ENCODE measurements at places on chromosomes 6 and 20.

GRCh38 chr20:61918548-61918947 lies 147.1 kb downstream of the TAF4 start:
- no peak for DNase-seq

DNA sequence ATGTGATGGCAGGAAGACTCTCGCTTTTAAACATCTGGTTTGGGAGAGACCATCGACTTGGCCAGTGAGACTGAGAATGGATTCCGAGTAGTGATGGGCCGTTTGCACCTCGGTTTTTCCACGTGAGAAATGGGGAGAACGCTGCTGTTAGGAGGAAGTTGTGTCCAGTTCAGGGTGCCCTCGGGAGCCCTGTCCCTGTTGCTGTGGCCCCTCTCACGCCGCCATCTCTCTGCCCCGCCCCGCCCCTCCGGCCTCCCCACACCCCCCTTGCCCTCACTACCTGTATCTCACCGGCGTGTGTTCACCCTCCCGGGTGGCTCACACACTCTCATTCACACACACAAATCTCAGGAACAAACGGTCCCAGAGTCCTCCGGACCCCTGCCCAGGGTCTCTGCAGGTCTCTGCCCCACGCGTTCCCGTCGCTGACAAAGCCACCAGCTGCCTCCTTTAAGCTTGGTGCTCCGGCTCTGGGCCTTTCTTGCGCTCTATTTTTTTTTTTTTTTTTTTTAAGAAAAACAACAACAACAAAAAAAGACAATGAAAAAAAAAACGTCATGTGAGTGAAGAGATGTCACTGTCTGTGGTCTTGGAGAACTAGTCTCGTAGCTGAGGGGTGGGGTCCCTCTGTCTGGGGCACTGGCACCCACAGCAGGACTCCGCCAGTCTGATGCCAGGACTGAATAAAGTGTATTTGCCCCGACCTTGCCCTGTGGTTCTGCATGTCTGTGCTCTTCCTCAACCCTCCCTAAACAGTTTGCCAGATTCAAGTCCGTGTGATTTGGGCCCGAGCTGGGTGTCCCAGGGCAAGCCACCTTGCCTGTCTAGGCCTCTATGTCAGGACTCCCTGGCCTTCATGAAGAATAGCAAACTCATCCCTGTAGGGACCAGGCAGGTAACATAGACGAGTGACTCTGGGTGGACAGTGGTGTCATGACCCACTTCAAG lies 2.9 kb downstream of the SOX12 start:
- no peak for DNase-seq

- DNase-seq, result no peak
Measured at GRCh38 chr6:167513778-167514177, 188.9 kb downstream of the TTLL2 start.

GRCh38 chr6:4316867-4317400 lies 181.6 kb upstream of the ECI2 start:
- DNase-seq, result no peak

DNA sequence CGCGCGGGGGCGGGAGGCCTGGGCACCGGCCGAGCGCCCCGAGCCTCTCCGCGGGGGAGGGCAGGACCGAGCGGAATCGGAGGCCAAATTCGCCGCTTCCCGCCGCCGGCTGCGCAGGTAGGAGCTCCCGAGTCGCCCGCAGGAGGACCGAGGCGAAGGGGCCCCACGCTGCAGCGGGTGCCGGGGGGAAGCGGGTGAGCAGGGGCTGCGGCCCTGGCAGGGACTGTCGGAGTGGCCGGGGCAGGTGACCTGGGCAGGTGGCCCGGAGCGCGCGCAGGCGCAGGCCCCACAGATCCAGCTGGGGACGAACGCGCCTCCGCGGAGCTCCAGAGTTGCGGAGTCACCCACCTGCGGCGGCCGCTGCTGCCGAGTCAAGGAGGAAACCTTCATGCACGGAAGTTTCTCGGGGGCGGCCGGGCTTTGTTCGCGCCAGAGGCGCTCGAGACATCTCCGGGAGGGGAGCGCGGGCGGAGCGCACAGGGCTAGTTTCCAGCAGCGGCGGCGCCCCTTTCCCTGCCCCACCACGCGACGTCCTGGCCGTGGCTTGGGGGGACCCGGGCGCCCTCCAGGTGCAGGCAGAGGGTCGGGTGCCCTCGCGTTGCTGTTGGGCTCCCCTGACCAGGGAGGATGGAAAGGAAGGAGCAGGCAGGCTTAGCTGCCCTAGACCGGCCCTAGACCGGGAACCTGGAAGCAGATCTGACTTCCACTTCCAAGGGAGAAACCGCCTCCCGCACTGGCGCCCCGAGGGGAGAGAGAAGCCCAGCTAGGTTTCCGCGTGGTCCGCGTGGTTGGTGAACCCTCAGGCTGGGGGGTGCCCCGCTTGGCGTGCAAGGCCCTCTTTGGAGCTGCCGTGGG lies 590 bp downstream of the SLCO4A1 start:
- peak; percentile 43 for DNase-seq

GRCh38 chr6:18997375-18997826 lies 610.3 kb downstream of the RNF144B start:
- no peak for DNase-seq

DNA sequence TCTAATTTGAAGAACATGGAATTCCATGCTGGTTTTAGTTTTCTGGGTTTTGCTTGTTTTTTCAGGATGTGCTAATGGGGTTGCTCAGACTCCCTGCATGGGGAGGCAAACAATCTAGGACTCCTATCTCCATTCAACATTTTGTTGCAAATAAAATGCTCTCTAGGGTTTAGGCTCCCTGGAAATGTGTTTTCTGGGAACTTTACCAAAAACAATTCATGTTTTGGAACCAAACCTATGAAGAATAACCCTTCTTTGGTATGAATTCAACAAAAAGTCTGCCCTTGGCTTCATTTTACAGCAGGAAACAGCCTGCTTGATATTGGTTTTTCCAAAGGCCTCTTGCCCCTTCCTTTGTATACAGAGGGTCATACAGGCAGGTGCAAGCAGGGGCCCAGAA lies 217.7 kb downstream of the FOXA2 start:
- no peak for DNase-seq

- DNase-seq, result no peak
Measured at GRCh38 chr6:87164506-87164905, 9.1 kb downstream of the ZNF292 start.

GRCh38 chr6:163446549-163446948 lies 32.0 kb downstream of the QKI start:
- no peak for DNase-seq

DNA sequence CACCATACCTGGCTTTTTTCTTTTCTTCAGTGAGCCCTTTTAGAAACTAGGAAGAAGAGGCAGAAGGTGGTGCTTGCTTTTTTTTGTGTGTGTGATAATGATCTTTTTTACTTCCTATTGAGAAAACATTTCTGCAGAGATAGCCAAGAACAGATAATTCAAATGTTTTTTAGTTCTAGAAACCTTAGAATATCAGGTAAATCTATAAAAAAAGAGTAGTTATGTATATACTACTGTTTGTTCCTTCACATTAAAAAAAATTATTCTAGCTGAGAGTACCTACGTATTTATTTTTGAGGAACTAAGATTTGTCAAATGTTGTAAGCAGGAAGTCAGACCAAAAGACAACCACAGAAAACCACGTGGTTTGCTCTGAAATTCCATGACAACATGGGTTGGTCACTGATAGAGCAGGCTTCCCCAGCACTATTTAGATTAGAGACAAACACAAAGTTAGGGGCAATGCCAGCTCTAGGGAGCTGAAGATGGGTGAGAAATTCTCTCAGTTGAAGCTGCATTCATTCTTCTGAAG lies 12.8 kb downstream of the STK4 start:
- peak; percentile 56 for DNase-seq

GRCh38 chr6:30135147-30135546 lies 793 bp upstream of the TRIM40 start:
- no peak for DNase-seq

GRCh38 chr6:44468835-44469234 lies 81.3 kb downstream of the CDC5L start:
- DNase-seq, result no peak

DNA sequence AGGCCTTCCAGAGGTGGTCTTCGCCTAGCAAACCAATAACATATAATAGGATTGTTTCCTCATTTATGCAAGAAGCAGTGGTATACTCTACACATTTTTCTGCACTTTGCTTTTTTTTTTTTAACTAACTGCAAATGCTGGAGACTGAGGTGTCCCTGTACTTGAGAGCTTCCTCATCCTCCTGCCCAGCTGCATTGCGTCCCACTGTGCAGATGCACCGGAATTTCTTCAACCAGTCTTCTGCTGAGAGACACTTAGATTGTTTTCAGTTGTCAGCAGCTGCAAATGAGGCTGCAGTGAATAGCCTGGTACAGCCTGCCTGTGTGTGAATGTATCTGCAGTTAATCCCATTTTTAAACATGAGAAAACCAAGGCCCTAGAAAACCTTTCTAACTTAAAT lies 11.5 kb downstream of the FGD2 start:
- no peak for DNase-seq

DNA sequence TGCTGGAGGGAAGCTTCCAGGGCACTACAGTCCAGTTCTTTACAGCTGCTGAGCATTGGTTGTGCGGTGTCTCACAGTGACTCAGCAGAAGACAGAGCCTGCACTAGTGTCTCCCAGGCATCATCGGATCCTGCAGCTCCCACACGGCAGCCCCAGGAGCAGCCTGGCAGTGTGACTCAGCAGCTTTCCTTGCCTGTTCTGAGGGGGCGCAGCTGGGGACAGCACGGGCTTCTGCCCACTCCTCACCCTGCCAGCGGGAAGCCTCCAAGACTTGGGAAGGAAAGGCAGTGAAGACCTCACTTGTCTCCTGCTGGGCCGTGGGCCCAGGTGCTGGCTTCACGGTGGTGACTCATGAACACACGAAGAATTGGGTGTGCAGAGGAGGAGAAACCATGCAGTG lies 165.4 kb downstream of the SYNDIG1 start:
- no peak for DNase-seq

DNA sequence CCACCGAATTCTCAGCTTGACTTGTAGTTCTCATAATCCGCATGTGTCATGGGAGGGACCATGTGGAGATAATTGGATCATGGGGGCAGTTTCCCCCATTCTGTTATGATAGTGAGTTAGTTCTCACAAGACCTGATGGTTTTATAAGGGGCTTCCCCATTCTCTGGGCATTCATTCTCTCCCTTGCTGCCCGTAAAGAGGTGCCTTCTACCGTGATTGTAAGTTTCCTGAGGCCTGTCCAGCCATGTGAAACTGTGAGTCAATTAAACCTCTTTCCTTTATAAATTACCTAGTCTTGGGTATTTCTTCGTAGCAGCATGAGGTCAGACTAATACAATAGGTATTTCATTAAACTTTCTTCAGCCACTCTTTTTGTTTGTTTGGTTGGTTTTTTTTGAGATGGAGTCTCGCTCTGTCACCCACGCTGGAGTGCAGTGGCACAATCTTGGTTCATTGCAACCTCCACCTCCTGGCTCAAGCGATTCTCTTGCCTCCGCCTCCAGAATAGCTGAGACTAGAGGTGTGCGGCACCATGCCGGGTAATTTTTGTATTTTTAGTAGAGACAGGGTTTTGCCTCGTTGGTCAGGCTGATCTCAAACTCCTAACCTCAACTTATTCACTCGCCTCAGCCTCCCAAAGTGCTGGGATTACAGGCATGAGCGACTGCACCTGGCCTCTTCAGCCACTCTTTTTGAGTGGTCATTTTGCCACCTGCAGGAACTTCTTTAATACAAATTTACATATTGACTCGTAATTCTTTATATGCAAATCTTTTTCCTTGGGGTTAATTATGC lies 36.3 kb downstream of the GSTA2 start:
- DNase-seq, result no peak

DNA sequence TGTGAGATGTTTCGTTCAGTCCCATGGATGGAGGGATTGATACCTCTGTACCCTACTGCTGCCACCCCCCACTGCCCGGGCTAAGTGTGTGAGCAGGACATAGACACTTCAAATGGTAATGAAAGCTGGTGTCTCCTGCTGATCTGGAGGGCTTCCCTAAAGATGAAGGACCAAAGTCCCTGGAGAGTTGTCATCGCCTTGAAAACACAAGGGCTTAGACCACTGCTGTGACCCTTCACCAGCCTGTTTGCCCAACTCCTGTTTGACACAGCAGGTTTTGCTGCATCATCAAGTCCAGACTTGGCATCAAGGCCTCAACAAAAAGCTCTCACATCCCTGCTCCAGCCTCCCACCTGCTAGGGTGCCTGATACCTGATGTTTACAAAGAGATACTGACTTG lies 57.9 kb upstream of the FAM8A1 start:
- DNase-seq, result no peak

- DNase-seq, result no peak
Measured at GRCh38 chr6:65671922-65672321, 35.1 kb downstream of the EYS start.

DNA sequence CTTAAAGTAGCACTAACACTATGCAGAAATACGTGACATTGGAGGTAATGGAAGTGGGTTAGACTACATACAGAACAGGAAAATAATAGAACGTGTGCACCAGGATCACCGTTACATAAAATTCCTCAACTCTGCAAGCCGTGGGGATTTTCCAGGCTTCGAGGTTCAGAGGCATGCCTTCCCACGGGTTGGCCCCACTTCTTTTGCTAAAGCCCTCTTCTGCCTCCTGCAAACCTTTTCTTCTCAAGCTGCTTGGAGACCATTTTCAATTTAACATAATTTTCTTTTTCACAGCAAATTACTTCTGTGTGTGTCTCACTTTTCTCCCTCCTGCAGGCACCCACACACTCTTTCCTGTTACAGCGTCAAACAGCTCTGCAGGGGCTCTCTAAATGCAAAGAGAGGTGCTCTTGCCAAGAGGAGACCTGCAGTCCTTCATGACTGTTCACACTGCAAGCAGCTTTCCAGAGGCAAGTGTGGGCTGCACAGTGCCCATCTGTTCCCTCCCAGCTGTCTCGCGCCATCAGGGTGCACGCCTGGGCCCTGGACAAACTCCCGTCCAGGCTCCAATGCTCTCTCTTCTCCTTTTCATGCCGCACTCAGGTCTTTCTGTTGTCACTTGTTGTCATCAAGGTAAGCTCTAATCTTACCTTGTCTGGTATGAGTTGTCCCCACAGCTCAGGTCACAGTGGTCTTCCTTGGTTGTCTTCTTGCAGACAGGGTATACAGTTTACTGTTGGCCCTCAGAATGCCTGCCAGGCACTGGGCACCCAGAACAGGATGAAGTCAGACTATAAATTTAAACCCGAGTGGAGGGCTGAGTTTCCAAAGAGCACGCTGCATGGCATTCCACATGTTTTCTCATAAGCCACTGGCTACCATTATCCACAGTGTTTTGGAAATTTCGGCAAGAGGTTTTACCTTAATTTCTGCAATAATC lies 164.8 kb upstream of the GGTLC1 start:
- no peak for DNase-seq

- no peak for DNase-seq
Measured at GRCh38 chr6:73002588-73002987, 222.7 kb downstream of the KHDC1L start.

DNA sequence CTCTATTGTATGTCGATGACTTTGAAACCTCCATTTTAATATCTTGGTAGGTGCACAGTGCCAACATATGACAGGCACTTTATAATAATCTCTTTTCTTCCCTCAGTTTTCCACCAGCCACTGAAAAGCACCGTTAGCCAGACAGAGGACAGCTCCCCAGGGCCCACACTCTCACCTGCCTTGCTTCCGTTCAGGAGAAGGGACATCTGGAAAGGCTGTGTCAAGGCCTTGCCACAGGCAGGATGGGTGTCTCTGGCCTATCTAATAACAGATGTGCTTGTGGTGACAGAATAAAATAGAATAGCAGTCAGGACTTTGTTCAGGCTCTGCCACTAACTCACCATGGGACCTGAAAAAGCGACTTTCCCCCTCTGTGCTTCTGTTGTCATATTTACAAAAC lies 75.5 kb upstream of the CCDC167 start:
- DNase-seq, result no peak

GRCh38 chr20:17226410-17227218 lies at the start of gene PCSK2:
Gene PCSK2, plus strand, starts transcription at chr20:17227040. Its CDS starts 266 bp downstream, at chr20:17227306.
- no peak for DNase-seq
